ENCODE measurements at places on chromosomes 5 and 9.

GRCh38 chr5:14410394-14411201, 171.0 kb upstream of the OTULINL start:
- no peak for DNase-seq

DNA sequence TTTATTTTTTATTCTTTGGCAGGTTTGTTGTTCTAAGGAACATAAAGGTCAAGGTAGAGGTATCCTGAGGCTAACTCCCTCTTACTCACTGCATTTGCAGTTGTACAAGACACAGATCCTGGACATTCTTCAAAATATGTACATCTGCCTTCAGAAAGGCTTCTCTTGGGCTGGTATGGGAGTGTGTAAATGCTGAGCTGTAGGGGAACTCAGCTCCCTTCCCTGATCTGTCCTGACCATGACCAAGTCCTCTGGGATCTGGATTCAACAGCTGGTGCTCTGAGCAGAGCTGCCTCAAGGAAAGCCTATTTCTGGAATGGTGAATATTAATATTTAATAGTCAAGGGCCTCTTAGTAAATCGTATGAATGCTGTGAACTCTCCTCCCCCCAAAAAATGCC, 117.4 kb downstream of the PRKACG start:
- no peak for DNase-seq

- DNase-seq, result no peak
Measured at GRCh38 chr9:121095057-121095456, 20.3 kb downstream of the CNTRL start.

DNA sequence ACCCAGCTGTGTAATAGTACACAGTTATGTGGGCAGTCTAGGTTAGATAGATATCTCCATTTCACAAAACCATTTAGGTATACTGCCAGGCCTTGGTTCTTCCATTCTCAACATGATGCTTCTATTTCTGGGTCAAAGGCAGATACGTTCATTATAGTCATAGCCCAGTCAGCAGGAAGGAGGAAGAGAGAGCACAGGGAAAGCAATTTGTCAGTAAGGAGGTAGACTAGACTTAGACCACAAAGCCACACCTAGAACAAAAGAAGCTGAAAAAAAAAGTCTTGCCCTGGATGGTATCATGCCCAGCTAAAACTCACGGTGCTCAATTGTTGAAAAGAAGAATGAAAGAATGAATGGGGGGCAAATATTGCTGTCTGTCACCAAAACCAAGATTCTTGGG, 7.6 kb downstream of the INVS start:
- DNase-seq, result no peak

- no peak for DNase-seq
Measured at GRCh38 chr9:100219347-100219746, 120.3 kb downstream of the INVS start.

- DNase-seq, result no peak
Measured at GRCh38 chr9:129467004-129467588, 153.8 kb downstream of the C9orf50 start.

DNA sequence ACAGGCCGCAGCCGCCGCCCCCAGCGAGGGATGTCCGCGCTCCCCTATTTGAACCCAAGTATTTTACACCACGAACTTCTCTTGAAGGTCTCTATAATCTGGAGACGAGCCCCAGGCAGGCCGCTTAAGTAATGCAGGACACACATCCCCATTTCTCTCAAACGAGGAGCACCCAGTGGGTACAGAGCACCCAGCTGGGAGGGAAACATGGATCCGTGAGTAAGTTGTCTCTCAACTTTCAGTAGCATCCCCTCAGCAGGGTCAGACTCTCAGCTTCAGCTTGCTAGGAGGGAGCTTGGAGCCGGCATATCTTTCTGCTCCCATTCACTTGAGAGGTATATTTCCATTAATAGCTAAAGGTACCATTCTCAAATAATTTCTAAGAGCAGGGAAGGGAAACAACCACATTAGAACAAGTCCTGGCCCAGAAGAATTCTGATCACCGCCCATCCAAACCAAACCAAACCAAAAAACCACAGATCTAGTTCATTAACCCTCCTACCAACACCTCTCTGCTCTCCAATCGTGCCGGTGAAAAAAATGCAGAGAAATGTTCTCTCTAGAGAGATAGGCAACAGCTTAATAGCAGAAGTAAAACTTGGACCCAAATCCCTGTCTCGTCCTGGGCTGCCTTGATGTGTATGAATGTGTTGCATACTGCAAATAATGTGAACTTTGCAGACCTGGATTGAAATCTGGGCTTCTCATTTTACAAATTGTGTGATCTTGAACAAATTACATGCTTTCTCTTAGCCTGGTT, 910 bp downstream of the TDRD7 start:
- DNase-seq, result no peak

DNA sequence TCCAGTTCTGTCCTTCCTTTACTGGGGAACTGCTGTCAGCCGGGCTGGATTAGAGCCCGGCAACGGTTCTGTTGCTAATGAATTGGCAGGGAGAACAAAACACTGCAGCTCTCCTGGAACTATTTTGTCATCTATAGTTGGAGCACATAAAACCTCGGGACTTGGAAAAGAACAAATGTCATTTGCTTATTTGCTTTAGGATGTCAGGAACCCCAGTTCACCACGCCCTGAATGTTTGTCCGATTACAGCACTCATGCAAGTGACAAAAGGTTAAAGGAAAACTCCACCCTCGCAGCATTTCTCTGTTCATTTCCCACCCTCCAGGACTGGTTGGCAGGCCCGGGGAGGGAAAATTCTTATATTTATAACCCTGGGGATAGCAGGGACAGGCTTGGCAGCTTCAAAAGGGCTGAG, 66.4 kb upstream of the PLPP1 start:
- peak; percentile 44 for DNase-seq

GRCh38 chr5:63401436-63402046, 560.7 kb downstream of the HTR1A start:
- DNase-seq, result peak; percentile 66

DNA sequence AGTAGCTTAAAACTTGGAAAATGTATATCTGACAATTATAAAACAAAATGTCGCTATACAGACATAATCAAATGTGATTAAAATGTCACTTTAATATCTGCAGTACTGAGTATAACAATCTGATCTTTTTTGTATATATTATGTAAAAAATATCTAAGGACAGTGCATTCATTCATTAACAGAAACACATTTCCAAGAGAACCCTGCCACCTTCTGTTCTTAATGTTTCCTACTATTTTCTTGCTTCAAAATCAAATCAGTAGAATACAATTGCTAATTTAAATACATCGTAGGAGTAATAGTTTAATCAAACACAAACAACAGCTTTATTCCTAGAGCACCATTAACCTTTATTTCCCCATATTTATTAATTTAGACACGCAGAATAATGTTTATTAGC, 142.6 kb upstream of the ST8SIA4 start:
- no peak for DNase-seq

DNA sequence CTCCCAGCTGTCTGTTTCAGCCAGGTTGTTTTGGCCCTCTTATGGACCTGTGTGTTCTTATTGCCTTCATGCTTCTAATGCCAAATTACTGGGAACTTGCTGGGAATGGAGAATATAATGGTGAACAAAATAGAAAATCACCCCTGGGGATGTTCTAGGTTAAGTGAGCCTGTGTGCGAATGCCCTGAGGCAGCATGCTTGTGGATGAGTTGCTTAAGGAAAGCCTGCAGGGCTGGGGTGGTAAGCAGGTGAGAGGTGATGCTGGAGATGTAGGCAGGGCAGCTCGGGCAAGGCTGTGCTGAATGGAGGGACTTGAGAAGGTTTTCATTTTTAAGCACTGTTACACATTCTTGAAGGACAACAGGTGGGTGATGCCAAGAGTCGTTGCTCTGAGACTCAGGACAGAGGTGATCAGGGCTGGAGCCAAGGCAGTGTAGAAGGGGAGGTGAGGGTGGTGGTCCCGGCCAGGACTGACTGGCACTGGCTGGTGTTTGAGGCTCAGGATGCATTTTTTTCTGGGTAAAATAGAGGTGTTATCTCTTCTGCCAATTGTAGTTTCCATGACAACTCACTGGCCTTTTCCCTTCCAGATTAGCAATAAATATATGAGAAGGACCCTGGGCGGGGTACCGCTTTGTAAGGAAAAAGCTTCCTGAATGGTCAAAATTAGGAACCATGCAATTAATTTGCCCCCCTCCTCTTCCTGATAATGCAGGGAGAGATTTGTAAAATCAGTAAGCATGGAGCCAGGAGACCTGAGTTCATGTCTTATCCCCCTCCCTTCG, 342.8 kb downstream of the ICE1 start:
- DNase-seq, result no peak

DNA sequence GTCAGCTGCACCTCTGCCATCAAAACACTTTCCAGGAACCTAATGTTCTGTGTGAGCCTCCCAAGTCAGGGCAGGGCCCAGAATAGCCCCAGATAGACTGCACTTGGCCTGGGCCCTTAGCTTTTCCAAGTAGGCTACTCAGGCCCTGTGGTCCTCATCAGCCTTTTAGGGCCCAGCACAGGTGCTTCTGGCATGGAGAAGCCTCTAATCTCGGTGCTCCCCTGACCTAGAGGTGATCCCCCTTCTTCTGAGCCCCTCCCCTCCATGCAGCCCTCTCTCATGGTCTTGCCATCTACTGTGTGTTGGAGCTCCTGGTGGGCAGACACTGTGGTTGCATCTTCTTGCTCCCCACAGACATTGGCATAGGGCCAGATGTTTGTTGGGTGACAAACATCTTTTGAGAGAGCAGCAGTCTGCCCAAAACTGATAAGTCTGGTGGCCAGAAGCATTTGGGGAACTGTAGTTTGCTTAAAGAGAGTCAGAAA, 28.1 kb downstream of the FRMPD1 start:
- no peak for DNase-seq

DNA sequence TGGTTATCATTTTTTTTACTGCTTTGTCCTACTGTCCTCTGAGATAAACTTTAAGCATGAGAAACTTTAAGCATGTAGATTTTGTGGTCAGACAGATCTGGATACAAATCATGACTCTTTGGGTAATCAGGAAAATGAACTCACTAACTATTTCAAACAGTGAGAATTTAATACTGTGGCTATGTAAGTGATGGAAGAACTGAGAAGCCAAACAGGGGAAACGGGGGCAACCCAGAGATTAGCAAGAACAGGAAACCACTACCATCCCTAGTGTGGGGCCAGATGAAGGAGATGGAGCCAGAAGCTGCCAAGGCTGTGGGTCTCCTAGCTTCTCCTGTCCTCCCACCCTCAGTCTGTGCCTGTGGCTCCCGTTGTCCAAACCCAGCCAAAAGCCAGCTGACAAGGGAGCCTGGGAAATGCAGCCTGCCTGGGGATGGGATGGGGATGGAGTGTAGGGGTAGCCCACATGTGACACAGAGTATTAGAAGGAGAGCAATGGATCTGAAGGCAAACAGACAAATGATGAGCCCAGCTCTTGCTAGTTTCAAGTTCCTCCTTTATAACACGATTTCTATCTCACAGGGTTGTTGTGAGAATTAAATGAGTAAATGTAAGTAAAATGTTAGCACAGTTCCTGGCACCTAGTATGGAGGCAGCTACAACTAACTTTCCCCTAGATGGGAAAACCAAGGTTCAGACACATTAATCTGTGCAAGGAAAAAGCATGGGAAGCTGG, 27.7 kb upstream of the CDC23 start:
- DNase-seq, result no peak

DNA sequence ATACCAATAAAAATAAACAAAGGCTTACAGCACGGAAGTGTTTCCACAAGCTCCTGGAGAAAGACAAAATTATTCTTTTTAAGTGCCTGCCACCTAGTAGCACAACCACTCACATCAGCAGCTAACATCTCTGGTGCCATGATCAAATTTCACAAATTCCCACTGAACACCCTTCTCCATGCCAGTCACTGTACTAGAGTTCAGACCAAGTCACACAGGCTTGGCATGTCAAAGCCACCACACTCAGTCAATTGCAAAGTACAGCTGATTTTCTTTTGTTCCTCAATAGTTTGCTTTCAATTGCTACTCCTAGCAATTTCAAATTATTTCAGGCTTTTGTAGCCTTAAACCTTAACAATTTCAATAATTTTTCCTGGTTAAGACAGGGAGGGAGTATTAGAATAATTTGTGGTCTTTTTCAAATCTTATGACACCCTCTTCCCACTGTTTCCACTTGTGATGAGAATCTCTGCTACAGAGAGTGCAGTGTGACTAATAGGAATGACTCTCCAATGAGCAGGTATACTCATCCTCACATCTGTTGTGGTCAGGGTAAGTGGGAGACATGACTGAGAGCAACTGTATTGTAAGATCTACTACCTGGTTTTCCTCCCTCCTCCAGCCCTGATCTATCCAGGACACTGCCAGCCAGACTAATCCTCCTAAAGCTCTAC, 46.2 kb downstream of the RNF145 start:
- DNase-seq, result no peak

Measured in ELF-1 (cell line).